ENCODE measurements at places on chromosomes 2 and 18.

DNA sequence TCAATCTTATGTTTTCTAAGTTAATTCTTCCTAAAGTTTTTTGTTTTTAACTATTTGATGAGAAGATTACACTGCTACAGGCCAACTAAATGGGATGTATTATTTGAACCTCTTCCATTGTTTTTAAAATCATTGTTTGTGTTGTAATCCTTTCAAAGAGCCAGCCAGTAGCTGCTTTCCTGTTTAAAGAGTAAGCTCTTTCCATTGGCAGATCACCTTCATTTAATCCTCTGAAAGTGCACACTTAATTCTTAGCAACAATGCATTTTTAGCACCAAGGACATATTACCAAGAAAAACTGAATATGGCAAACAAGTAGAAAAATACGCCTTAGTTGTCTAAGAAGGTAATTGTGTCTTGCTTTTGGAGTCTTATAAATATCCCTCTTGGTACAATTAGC lies 54.0 kb downstream of the MEIS1 start:
- no peak for DNase-seq

DNA sequence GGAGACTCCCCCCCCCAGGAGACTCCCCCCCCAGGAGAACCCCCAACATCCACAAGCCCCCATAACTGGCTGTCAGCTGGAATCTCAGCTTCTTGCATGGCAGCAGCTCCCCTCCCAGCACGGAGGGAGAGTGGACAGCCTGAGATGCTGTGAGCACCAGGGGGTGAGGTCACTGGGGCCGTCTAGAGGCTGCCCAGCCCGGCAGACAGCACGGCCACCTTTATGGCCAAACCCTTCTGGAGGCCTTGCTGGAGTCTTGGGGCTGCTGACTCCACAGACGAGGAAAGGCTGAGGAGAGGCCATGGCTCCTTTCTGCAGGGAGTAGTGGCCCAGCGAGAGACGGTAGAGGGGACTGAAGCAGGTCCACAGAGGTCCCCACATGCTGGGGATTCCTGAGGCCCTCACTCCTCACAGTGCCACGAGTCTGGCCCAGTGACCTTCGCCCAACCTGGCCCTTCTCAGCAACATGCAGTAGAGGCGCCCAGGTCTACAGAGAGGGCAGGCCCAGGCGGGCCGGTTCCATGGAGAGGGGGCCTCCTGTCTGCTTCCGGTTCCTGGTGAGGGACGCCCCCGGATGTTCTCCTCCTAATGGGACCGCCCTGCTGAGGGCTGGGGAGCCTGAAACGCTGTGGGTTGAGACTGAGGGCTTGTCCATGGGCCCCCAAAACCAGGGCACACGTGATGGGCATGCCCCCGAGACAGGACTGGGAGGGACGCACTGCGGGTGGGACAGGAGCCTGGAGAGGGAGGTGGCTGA lies 122.6 kb upstream of the CTDP1 start:
- DNase-seq = no peak

- no peak for DNase-seq
Observed at GRCh38 chr18:8816220-8816619, 110.9 kb downstream of the MTCL1 start.

- no peak for DNase-seq
Observed at GRCh38 chr2:115596659-115597375, 1154.4 kb downstream of the DPP10 start.

- no peak for DNase-seq
Observed at GRCh38 chr2:58039170-58039611, 7.4 kb upstream of the VRK2 start.

DNA sequence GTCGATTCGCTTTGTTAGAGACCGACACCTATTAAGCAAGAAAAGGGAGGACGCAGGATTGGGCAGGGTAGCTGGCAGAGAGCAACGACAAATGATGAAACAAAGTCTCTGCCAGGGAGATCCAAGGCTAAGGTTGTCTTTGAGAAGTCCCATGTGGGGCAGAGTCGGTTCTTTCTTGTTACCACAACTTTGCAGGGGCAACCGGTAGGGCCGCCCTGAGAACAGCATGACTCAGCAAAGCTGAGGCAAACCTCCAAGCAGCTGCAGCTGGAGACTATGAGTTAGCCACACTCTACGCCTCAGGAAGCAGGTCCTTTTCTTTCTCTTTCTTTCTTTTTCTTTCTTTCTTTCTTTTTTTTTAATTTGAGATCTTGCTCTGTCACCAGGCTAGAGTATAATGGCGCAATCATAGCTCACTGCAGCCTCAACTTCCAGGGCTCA lies 452.3 kb upstream of the ID2 start:
- DNase-seq = peak; percentile 68

DNA sequence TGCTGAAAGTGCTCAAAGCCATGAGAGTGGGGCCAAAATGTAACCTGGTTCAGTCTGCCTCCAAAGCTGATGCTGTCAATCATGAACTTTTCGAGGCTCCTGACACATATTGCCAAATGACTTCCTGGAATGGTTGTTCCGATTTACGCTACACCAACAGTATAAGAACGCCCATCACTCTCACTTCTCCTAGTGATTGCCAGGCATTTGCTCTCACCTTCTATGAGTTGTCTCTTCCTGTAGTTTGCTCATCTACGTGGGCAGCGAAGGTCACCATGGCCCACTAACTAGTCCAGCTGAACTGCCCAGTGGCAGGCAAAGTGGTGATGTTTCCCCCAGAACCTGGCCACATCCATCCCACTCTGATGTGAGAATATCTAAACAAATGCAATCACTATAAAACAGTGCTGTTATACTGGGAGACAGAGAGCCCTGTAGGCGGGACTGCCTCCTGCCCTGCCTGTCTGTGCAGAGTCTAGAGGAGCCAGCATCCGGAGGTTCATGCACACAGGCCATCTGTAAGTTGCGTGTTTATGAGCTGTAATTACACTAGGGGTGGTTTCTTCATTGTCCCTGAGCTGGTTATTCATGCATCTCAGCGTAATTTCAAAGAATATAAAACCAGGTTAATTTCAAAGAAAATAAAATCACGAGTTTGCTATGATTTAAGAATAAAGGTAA lies 8.8 kb upstream of the CABLES1 start:
- peak; percentile 60 for DNase-seq

DNA sequence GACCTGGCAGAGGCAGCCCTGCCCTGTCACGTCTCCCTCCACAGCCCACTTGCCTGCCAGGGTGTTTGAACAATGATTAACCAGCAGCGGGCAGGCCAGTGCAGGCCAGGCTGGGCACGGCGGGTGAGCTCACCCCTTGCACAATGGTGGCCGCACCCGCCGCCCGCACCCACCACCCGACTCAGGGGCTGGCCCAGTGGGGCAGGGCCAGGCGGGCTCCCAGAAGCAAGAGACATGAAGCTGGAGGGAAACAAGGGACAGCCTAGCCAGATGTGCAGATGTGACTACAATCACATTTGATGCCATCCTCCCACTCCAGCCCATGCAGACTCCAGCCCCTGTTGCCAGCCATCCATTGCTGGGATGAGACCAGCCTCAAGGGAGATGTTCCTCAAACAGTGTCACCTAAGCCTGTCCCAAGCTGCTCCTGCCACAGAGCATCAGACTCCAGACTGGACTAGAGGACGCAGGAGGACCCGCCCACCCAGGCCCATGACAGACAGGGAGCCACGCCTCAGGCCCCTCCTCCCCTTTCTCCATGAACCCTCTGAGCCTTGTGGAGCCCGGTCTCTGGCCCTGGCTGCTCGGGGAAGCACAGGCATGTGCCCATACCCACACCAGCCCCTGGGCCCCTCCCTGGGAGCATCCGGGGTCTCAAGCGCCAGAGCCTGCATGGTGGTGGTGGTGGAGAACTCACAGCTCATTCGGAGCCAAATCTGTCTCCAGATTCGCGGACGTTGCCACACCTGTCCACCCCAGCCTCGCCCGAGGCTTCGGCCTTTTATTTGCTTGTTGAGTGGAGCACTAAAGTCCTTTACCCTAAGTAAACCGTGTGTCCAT lies 45.0 kb downstream of the SDC1 start:
- peak; percentile 88 for DNase-seq

GRCh38 chr18:22702806-22703205 lies 230.3 kb upstream of the RBBP8 start:
- no peak for DNase-seq

DNA sequence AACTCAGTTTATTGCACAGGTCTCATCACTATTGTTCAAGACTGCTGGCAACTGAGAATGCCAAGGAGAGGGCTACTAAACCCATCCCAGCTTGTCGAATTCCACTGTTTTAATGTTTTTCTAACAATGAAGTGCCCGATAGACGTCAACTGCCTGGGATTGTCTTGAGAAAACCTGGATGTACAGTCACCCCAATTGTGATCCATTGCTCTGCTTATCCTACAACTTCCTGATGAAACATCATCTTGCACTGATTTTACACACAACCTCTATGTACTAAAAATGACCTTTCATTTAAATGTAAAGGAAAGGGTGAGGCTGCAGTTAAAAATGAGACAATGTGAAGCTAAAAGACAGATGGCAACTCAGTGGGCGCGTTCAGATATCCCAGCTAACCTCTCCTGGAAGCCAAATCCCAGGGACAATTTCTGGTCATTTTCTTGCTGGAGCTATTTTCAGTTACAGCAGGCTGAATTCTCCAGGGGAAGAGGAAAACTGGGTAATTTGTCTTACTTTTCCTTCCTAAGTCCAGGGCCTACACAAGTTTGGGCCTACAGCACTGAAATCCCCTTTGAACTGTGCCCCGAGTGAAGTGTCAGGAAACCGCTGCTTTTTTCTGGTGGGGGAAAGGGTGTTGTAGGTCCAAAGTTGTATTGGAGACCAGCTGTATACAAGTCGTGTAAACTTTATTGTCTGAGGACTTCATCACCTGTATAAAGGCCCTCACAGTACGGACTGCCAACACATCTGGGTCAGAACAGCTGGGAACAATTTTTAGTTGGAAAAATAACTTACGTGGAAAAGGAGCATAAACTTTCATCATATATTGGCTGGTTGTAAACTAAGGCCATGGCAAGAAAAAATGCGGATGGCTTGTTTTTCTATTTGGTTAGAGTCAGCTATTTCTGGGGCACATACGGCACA lies 68.9 kb upstream of the LTBP1 start:
- DNase-seq = no peak

DNA sequence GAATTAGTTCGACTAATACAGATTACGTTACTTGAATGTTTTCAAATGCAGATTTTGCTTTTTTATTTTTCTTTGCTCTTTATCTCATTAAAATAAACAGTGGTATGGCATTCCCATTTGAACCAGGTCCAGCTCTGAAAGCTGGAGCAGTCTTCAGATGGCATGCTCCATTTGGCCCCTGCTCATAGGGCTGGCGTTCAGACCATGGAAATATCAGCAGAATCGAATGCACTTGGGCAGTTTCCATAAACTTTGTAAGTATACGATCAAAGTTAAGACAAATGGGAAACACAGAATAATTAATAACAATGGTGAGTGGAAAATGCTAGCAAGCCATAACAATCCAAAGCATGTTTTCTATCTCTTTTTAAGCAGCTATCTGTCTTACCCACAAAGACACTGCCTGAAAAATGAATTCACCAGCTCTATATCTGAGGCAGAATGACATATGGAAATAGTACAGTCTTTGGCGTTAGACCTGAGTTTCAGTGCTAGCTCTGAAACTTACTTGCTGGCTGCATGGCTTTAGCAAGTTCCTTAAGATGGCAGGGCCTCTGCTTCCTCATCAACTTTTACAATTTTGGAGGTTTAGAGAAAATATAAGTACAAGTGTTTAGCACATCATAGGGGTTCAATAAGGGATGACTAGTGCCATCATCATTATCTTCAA lies 131.6 kb downstream of the BCL2 start:
- DNase-seq = no peak

- no peak for DNase-seq
Observed at GRCh38 chr2:86193901-86194567, 1.2 kb downstream of the IMMT start.

- DNase-seq = no peak
Observed at GRCh38 chr2:100352521-100352920, 30.2 kb upstream of the LONRF2 start.

DNA sequence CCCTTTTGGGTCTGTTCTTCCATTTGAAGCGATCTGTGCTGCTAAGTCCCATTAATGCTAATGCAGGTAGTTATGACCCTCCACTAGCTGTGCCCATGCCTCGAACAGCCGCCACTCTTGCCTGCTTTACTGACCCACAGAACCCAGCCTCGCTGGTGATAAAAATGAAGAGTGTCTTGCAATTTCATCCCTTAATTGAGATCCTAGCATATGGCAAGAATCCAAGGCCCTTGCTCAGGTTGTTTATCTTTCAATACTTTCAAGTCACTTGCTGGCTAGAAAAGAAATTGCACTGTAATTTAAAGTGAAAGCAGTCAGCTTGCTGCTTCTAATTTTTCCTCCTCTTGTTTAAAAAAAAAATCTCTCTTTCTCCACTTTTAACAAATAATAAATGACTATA lies 73.6 kb downstream of the ZNF521 start:
- no peak for DNase-seq

DNA sequence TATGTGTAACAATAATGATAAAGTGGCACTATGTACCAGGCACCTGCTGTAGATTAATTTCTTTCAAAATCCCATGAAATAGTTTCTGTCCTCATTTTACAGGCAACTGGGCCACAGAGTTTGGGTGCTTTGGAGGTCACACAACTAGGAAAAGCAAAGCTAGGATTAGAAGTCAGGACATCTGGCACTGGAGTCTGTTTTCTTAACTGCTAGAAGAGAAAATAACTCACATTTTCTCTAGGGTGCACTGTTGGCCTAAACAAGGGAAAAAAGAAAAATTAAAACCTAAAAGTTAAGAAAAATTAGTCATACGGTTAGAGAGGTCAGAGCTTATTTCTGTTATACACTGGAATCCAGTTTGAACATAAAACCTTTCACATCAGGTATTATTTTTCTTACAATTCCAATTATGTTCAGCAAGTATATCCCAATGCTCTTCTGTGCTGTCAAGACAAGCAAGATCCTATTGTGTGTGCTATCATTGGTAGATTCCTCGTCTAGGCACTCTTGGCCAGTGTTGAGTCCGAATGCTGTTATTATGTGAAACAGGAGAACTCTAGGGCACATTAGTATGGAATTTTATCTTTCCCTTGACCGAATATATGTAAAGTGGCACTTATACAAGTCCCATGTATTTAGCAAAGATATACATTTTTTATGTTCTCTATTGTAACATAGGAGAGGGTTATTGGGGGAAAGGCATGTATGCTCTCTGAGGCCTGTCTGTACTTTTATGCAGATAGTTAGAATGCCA lies 1.5 kb upstream of the OSGEPL1 start:
- no peak for DNase-seq

GRCh38 chr2:200968162-200968561 lies 4.7 kb upstream of the ORC2 start:
- peak; percentile 73 for DNase-seq

- no peak for DNase-seq
Observed at GRCh38 chr2:85231952-85232351, 95.8 kb downstream of the TGOLN2 start.

DNA sequence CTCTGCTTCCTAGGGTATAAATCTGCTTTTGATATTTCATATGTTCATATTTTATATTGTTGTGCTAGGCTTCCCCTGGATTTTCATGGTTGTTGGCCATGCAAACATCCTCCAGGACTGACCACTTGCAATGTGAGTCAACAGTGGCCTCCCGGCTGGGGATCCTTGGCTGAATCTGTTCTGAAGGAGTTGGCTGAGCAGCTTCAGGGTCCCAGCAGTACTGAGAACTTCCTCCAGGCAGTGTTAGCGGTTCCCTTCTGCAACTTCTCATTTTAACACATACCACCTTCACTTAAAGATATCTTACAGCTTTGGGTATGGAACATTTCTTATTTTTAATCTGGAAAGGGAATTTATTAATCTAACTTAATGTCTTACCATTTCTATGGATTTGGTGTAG lies 122.1 kb downstream of the DTNB start:
- no peak for DNase-seq

- DNase-seq = no peak
Observed at GRCh38 chr2:68717305-68717661, 17.3 kb upstream of the ARHGAP25 start.

- DNase-seq = no peak
Observed at GRCh38 chr2:10058251-10059015, 15.1 kb downstream of the KLF11 start.
